ENCODE measurements at places on chromosomes 7 and 10.

DNA sequence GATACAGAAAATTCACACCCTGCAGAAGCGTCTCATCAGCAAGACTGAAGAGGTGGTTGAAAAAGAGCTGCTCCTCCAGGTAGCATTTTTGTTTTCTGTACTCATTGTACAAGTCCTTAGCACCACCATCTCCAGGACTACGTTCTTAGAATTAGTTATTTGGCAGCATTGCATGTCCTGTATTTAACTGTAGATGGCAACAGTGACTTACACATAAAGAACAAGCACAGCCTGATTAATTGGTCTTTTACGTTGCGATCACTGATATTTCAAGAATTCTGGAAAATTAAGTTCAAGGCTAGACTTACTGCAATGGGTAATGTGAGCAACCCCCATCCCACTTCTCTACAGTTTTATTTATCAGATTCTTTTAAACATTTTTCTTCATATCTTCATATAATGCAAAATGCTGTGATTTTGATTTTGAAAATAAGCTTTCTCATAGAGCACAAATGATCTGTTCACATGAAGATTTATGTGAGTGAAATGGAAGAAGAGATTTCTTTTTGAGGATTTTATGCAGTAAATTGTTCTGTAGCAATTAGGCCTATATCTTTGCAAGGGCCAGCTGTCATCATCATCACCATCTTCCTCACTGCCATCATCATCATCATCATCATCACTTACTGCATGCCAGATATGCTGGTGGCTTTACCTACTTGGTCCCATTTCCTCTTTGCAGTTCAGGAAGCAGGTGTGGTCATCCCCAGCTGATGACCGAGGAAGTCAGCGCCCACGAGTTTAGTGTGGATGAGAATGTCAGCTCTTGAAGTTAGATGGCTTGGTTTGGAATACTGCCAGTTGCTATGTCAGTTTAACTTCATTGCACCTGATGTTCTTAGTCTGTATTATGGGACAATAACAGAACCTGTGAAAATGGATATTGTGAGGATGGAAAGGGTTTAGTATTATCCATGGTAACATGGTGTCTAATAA, 53.4 kb downstream of the CFAP58 start:
- peak; percentile 69 for DNase-seq

- no peak for DNase-seq
Measured at GRCh38 chr10:103154521-103155299, 38.4 kb downstream of the NT5C2 start.

- DNase-seq, result no peak
Measured at GRCh38 chr7:99124751-99125504, 19.0 kb downstream of the SMURF1 start.

DNA sequence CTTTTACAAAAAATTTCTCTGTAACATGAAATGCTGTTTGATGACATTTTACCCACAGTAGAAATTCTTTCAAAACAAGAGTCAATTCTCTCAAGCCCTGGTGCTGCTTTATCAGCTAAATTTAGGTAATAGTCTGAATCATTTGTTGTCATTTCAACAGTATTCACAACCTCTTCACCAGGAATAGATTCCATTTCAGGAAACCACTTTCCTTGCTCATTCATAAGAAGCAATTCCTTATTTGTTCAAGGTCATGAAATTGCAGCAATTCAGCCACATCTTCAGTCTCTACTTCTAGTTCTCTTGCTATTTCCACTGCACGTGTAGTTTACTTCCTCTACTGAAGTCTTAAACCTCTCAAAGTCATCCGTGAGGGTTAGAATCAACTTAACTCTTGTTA, 14.1 kb downstream of the STAG3 start:
- peak; percentile 40 for DNase-seq

GRCh38 chr7:21767300-21767900, 178.3 kb downstream of the CDCA7L start:
- DNase-seq, result peak; percentile 13

DNA sequence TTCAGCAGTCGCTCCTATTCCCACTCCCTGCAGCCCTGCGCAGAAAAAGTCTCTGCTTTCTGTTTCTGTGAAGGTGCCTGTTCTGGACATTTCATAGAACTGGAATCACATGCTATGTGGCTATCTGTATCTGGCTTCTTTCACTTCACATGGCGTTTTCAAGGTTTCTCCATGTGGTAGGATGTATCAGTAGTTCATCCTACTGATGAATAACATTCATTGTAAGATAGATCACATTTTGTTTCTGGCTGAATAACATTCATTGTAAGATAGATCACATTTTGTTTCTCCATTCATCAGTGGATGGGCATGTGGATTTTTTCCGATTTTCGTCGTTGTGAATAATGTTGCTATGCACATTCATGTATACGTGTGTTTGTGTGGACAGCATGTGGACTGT, 44.5 kb downstream of the HSPA12A start:
- DNase-seq, result no peak

DNA sequence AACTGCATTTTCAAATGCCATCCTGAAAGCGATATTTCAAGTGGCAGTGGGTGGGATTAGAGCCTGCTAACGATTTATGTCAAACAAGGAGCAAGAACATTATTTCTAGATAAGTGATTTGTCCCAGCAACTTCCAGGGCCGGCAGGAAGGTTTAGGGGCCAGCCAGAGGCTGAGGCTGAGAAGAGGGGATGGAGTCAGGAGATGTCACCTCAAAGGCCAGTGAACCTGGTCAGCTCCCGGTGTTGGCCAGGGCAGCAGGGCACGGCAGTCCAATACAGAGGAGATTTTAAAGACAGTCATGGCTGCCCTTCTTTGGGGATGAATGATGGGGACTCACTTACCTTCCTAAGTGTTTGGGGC, 105.7 kb upstream of the PPIF start:
- DNase-seq, result no peak

DNA sequence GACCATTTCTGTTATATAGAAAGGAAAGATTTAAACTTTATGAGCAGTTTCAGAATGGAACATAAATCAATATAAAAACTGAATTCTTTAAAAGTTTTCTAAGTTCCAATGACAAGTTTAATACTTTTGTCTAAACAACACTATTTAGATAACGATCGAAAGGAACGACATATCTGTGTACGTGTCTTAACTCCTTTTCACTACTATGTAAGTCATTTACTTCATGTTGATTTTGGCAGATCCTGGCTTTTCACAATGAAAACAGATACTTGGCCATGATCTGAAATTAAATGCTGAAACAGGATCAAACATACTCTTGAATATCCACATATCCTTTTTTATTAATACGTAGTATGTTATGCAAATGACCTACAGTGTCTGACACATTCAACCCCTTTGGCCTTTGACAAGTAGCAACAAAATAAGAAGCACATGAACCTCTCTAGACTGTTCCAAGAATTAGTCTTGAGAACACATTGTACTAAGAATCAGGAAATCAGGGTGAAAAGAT, 41.9 kb downstream of the RNLS start:
- DNase-seq, result no peak

- DNase-seq, result no peak
Measured at GRCh38 chr7:106775975-106776607, 89.0 kb upstream of the PIK3CG start.

GRCh38 chr7:101945034-101945758, 127.8 kb downstream of the CUX1 start:
- no peak for DNase-seq

DNA sequence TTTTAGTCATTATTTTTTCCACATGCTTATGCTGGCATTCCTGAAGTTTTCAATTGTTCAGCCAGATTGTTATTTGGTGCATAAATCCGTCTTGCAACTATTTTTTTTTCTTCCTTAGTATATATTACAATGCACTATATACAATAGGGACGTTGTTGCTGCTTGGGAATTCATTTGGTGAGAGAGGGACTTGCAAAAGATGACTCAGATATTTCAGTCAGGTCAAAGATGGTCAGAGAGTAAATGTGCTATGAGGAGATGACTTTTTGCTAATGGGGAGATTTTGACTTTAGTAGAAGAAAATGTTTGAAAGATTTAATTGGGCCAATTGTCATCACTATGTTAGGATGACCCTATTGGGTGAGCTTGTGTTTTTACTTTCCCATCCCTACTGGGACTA, 348.4 kb upstream of the MTPN start:
- DNase-seq, result no peak

GRCh38 chr10:1242975-1243374, 186.8 kb downstream of the WDR37 start:
- no peak for DNase-seq

GRCh38 chr7:12296051-12296570, 85.0 kb downstream of the TMEM106B start:
- DNase-seq, result no peak

DNA sequence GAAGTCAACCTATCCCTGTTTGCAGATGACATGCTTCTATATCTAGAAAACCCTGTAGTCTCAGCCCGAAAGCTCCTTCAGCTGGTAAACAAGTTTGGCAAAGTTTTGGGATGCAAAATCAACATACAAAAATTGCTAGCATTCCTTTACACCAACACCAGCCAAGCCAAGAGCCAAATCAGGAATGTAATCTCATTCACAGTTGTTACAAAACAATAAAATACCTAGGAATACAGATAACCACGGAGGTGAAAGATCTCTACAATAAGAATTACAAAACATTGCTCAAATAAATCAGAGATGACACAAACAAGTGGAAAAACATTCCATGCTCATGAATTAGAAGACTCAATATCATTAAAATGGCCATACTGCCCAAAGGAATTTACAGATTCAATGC, 50.4 kb upstream of the ZNF365 start:
- no peak for DNase-seq

DNA sequence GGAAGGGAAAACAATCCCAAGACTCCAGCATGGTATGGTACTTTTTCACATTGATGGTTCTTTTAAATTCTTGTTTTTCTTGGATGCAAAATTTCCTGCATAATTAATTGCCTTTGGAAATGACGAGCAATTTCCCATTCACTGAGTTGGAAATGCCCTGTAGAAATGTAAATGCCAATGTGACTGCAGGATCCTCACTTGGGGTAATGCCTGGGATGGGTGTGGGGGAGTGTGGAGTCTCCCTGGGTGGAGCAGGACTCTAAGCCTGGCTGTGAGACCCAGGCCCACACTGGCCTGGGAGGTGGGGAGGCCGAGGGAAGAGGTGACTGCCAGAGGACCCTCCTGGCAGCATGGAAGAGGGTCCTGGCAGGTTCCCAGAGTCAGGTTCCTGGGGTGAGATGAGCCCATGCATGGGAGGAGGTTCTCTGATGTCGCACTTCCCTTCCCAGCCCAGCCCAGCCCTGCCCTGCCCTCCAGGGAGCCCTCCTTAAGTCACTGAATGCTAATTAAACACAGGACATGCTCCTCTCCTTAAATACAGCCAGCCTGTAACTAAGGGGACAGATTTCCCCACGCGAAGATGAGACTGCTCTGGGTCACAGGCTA, 157.9 kb downstream of the GFRA1 start:
- DNase-seq, result no peak

- no peak for DNase-seq
Measured at GRCh38 chr7:16609842-16610450, 35.6 kb downstream of the ANKMY2 start.

GRCh38 chr7:105768898-105769507, 107.4 kb downstream of the ATXN7L1 start:
- DNase-seq, result no peak

DNA sequence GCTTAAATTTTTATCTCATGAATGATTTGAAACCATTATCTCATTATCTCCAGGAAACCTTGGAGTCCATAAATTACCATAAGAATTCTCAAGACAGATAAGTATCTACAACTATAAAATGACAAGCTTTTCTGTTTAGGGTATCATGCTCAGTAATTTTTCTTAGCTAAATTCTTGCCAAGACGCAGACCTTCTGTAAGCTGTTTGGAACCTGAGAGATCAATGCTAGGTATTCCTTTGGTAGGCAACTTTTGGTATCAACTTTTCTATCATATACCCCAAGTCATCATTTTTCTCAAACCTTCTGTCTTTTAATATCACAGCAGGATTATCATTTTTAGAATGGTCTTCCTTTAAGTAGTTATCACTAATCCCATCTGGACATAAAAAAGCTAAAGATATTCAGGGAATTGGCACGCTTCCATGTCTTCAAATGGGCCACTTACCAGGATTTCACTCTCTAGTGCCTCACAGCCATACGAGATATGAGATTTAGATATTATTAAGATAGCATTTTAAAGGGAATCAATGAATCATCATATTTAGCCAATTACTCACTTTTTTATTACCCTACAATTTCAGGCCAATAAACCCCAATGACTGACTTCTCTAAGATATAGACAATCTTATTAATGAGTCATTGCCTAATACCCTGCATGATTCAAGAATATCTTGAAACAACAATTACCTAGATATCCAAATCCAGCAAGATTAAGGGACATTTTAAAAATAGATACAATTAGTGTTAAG, 544.1 kb downstream of the HTR7 start:
- no peak for DNase-seq

GRCh38 chr10:59805014-59805413, 51.8 kb upstream of the MRLN start:
- DNase-seq, result peak; percentile 25

GRCh38 chr7:24395512-24395911, 111.5 kb downstream of the NPY start:
- no peak for DNase-seq

GRCh38 chr7:82410461-82410860, 33.1 kb downstream of the CACNA2D1 start:
- DNase-seq, result no peak

GRCh38 chr10:63664341-63664885, 143.2 kb downstream of the REEP3 start:
- DNase-seq, result no peak

DNA sequence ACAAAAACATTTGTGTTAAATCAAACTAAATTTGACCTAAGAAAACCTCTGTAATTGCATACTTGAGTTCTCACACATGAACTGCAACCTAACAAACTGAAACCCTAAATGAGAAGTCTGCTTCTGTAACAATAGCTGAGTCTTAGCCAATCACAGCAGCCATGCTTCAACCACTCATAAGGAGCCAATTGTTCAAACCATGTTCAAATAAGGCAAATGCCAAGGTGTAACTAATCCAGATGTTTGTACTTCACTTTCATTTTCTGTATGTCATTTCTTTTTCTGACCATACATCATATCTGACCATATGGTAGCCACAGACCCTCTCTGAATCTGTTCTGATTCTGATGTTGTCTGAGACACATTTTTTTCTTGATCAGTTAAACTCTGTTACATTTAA, 47.5 kb upstream of the ANTXRL start:
- DNase-seq, result no peak

DNA sequence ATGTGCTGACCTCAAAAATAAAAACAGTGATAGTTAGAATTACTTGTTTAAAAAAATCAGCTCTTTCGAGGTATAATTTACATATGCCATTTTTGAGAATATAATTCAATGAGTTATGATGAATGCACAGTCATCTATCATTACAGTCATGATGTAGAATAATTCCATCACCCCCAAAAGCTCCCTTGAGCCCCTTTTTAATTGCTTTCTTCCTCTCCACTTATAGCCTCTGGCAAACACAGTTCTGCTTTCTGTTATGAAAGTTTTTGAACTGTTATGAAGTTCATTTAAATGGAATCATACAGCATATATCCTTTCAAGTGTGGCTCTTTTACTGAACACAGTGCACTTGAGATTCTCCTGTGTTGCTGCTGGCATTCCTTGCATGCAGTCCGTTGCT, 41.4 kb downstream of the PRTFDC1 start:
- DNase-seq, result no peak

Data from suppressor macrophage treated with lipopolysaccharide for 1 hour (primary cell).